Keratinocyte (primary cell): ENCODE measurements at places on chromosomes 5 and 9. TPM values are rescaled to one million over a fixed set of nuclear protein-coding genes. Genes with fewer than 3 reads are reported as not detected.

- no peak overlapping the region for H3K27ac ChIP-seq
- H3K4me1 ChIP-seq: no peaks in the 10 kb centered on the region
- H3K4me3 ChIP-seq: no peak overlapping the region
- no peak for DNase-seq
- no peaks in the 10 kb centered on the region for H3K36me3 ChIP-seq
- H3K27me3 ChIP-seq: no peaks in the 10 kb centered on the region
Observed at GRCh38 chr5:117195076-117195475, 620.5 kb upstream of the SEMA6A start.

GRCh38 chr9:35385042-35385441 is 104.9 kb upstream of the RUSC2 start:
- no peaks in the 10 kb centered on the region for H3K36me3 ChIP-seq
- no peak overlapping the region for H3K27ac ChIP-seq
- no peak overlapping the region for H3K4me3 ChIP-seq
- H3K4me1 ChIP-seq: no peaks in the 10 kb centered on the region
- DNase-seq: no peak

DNA sequence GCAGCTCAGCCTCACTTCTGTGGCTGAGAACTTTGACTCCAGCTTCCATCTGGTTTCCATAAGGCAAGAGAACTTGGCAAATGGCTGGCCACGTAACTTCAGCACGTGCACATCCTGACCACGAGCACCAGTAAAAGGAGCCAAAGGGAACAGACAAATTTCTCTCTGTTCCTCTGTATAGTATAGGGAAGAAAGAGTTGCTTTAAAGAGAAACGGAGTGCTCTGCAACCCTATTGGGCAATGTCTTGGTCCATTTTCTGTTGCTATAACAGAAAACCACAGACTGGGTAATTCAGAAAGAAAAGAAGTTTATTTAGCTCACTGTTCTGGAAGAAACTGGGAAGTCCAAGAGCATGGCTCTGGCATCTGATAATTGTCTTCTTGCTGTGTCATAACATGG is 558.7 kb downstream of the ACTL7B start:
- H3K27ac ChIP-seq: peak overlapping the region; percentile 66
- peaks cover 28% of the 10 kb centered on the region for H3K4me1 ChIP-seq
- no peak overlapping the region for H3K4me3 ChIP-seq
- H3K27me3 ChIP-seq: no peaks in the 10 kb centered on the region
- H3K36me3 ChIP-seq: no peaks in the 10 kb centered on the region

- H3K27me3 ChIP-seq: no peaks in the 10 kb centered on the region
- H3K27ac ChIP-seq: peak overlapping the region; percentile 72
- H3K36me3 ChIP-seq: peaks cover 23% of the 10 kb centered on the region
- H3K4me1 ChIP-seq: peaks cover 62% of the 10 kb centered on the region
- peak; percentile 46 for DNase-seq
- no peak overlapping the region for H3K4me3 ChIP-seq
Observed at GRCh38 chr9:21831841-21832509, 29.5 kb downstream of the MTAP start.

- no peaks in the 10 kb centered on the region for H3K4me1 ChIP-seq
- no peak overlapping the region for H3K27ac ChIP-seq
- H3K4me3 ChIP-seq: no peak overlapping the region
- no peak for DNase-seq
- H3K36me3 ChIP-seq: no peaks in the 10 kb centered on the region
Observed at GRCh38 chr5:123964884-123965283, 452.9 kb downstream of the CSNK1G3 start.

GRCh38 chr5:116379306-116379705 is 195.3 kb downstream of the SEMA6A start:
- no peak overlapping the region for H3K4me3 ChIP-seq
- peaks cover 9% of the 10 kb centered on the region for H3K4me1 ChIP-seq
- no peak overlapping the region for H3K27ac ChIP-seq
- no peaks in the 10 kb centered on the region for H3K36me3 ChIP-seq
- DNase-seq: no peak

- DNase-seq: no peak
- no peaks in the 10 kb centered on the region for H3K4me1 ChIP-seq
- H3K27me3 ChIP-seq: no peaks in the 10 kb centered on the region
Observed at GRCh38 chr9:69453746-69454145, 128.7 kb downstream of the ENTREP1 start.

NIM1K gene
- polyA plus RNA-seq: 0.07 to 0.21 TPM (median 0.07 TPM) in 3 replicates

CBY3 gene
- polyA plus RNA-seq: not detected in 3 replicates

EQTN gene
- polyA plus RNA-seq: 0.08 to 0.21 TPM in 2 of 3 replicates, not detected in the other
